Neural crest cell (in vitro differentiated cells): ENCODE measurements at places on chromosomes 12 and 14.

- no peaks in the 10 kb centered on the region for H3K36me3 ChIP-seq
- no peak for DNase-seq
- no peak overlapping the region for H3K4me3 ChIP-seq
- H3K27ac ChIP-seq: no peak overlapping the region
Observed at GRCh38 chr14:70879448-70879847, 27.8 kb upstream of the PCNX1 start.

DNA sequence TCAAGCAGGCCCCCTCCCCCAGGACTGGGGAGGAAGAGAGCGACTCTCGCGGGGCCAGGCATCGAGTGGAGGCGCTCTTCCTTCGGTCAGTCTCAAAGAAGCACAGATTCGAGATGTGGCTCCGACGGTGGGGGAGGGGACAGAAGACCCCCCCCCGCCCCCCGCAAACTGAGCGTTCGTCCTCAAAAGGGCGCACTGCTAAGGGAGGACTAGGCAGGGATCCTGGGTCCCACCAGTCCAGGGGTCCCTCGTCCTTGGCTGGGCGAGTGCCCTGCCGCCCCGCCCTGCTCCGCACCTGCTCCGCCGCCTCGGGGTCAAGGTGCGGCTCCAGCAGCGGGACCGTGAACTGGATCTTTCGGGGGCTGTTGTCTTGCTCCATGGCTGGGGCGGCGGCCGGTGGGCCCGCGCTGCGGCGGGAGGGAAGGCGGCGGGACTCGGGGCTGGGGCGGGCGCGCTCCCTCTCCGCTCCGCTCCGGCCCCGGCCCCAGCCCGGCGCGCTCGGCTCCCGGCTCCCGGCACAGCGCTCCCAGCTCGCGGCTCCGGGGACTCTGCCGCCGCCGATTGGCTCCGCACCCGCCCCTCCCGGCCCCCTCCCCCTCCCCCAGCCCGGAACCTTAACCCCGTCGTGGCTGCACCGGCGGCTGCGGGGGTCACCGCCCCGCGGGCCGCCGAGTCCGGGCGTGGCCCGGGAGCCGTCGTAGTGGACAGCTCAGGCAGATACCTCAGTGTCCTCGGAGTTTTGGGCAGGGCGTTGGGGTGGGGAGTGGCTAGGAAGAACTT lies at the start of gene PPP1R1A:
Gene PPP1R1A (minus strand): TSS at position 550 of the 780 bp plus-strand sequence. CDS start 171 bp downstream, at position 379.
- peaks cover 54% of the 10 kb centered on the region for H3K27me3 ChIP-seq
- no peak for DNase-seq
- peaks cover 35% of the 10 kb centered on the region for H3K4me1 ChIP-seq
- H3K36me3 ChIP-seq: no peaks in the 10 kb centered on the region
- H3K27ac ChIP-seq: no peak within 1 kb of the TSS

GRCh38 chr14:81534510-81535074 lies 939 bp upstream of the SEL1L start:
- no peak overlapping the region for H3K27ac ChIP-seq
- peaks cover 28% of the 10 kb centered on the region for H3K4me1 ChIP-seq
- no peaks in the 10 kb centered on the region for H3K27me3 ChIP-seq
- DNase-seq: no peak
- H3K36me3 ChIP-seq: no peaks in the 10 kb centered on the region

DNA sequence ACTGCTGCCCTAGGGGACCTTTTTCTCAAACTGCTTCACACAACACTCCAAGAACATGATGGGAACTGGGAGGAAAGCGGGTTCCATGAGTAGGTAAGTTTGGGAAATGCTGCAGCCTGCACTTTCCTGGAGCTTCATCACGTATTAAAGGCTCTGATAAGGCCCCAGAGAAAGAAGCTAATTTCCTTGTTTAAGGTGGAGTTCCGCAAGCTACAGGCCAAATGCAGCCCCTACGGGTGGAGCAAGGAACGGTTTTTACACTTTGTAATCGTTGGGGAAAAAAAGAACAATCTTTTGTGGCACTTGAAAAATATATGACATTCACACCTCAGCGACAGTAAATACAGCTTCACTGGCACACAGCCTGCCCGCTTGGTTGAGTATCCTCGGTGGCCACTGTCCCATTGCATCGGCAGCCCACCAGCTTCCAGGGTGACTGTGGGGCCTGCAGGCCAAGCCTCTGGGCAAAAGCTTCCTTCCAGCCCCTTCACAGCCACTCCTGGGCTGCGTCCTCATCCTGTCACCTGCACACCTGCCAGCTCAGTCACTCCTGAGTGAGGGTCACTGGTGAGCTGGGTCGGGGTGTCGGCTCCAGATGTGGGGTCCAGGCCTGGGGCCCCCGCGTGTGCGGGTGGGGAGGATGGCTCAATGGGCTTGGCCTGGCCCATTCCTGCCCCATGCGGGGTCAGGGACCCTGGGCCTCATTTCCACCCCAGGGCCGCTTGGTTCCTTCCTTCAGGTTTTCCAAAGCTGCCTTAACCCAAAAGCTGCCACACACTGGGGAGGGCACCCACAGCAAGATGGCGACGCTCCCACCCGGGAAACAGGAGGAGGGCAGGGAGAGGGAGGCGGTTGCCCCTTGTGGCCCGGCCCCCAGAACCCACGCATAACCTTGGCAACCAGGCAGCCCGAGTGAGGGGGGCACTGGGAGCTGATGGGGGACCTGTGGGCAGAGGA lies 2.4 kb downstream of the AMN start:
- H3K4me3 ChIP-seq: no peak overlapping the region
- H3K27ac ChIP-seq: no peak overlapping the region
- H3K27me3 ChIP-seq: peaks cover 42% of the 10 kb centered on the region
- peaks cover 6% of the 10 kb centered on the region for H3K4me1 ChIP-seq
- no peak for DNase-seq

- no peak overlapping the region for H3K4me3 ChIP-seq
- no peak overlapping the region for H3K27ac ChIP-seq
- H3K27me3 ChIP-seq: peaks cover 57% of the 10 kb centered on the region
- no peaks in the 10 kb centered on the region for H3K36me3 ChIP-seq
Observed at GRCh38 chr12:113043240-113043639, 13.3 kb upstream of the DTX1 start.

DNA sequence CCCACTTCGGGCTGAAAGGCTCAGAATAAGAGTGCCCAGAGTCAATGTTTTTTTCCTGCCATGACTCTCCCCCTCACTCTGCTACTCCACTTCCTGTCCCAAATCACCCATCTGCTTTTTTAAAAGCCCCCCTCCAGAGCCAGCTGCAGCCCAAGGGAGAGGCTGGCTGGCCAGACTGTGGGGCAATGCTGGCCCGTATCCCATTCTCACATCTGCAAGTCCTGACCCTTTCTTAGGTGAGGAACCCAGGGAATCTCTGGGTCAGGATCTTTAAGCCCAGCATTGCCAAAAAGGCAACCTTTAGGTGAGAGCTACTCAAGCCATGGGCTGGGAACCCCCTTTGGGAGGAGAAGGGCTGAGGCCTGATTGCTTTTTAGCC lies 1.7 kb upstream of the ITGA5 start:
- no peak overlapping the region for H3K27ac ChIP-seq
- H3K4me3 ChIP-seq: peak overlapping the region; percentile 92
- DNase-seq: no peak
- H3K4me1 ChIP-seq: peaks cover 31% of the 10 kb centered on the region
- no peaks in the 10 kb centered on the region for H3K36me3 ChIP-seq
- peaks cover 46% of the 10 kb centered on the region for H3K27me3 ChIP-seq

DNA sequence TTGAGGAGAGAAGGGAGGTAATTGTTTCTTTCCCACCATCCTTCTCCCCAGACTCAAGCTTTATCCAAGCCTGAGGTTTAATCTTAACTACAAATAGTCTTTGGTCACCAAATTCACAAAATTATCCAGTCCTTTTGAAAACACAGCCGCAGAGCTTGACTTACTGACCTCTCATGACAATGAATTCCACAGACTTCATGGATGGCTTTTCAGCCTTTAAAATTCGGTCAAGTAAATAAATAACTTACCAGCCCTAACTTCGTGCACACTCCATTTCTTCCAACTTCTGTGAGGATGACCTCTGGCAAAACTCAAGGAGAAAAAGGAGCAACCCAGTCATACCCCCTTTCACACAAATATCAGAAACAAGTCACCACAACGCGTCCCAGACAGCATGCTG lies 137.0 kb upstream of the CDKN3 start:
- no peaks in the 10 kb centered on the region for H3K27me3 ChIP-seq
- H3K27ac ChIP-seq: peak overlapping the region; percentile 24
- H3K4me1 ChIP-seq: peaks cover 42% of the 10 kb centered on the region
- no peak for DNase-seq

- peaks cover 39% of the 10 kb centered on the region for H3K4me1 ChIP-seq
- H3K4me3 ChIP-seq: no peak overlapping the region
- no peak for DNase-seq
- no peak overlapping the region for H3K27ac ChIP-seq
Observed at GRCh38 chr12:111067498-111067897, 147.1 kb upstream of the MYL2 start.

DNA sequence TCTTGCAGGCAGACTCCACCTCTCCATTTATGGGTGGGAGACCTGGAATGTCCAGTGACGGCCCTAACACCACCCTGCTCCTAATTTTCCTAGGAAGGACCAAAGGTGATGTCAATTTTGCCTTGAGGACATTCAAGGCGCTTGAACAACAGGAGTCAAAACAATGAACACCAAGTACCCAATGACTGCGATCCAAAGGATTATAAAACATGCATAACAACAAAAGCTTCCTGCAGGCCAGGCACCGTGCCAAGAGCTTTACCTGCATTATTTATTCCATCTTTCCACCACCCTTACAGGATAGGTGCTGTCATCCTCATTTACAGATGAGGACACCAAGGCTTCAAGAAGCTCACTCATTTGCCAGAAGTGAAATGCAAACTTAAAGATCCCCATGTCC lies 15.2 kb upstream of the FOXN3 start:
- no peaks in the 10 kb centered on the region for H3K27me3 ChIP-seq
- no peak overlapping the region for H3K27ac ChIP-seq
- H3K36me3 ChIP-seq: peaks cover 2% of the 10 kb centered on the region

DNA sequence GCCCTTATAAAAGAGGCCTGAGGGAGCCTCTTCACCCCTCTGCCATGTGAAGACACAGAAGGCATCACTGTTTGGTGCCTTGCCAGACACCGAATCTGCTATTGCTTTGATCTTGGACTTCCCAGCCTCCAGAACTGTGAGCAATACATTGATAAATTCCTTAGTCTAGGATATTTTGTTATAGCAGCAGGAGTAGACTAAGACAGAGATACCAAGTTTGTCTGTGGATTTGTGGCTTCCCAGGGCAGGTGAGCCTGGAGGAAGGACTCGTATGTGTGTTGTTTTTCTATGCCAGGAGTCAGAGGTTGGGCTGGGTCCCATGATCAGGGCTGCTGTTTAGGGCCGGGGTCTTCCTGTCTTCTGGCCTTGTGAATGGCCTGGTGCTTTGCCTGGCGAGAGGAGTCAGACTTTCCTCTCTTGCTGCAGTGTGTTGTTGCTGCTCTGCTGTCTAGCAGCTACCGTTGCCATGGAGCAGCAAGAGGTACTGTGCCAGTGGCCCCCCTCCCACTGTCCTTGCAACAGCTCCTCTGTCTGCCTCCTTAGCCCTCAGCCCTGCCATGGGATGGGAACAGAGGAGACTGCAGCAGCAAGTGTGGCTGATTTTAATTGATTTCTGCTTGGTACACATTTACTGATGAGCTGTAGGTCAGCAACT lies 111.2 kb downstream of the CHST11 start:
- H3K27me3 ChIP-seq: no peaks in the 10 kb centered on the region
- no peak overlapping the region for H3K27ac ChIP-seq
- no peak for DNase-seq

GRCh38 chr14:70180718-70181117 lies 8.0 kb downstream of the SLC8A3 start:
- no peaks in the 10 kb centered on the region for H3K36me3 ChIP-seq
- no peak overlapping the region for H3K4me3 ChIP-seq

DNA sequence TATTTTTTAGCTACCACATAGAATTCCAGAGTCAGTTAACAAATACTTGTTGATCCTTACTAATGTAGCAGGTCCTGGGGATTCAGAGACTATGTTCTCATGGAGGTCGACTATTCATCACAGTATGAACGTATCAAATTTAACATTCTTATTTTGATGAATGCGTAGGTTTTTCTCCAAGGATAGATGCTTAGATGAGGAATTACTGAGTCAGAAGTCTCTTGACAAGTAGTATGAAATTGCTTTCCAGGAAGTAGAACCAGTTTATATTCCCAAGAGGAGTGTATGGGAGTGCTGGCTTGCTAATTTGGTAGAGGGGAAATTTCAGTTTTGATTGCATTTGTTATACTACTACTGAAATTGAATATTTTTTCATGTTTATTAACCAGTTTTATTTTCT lies 42.8 kb upstream of the CRADD start:
- no peak overlapping the region for H3K27ac ChIP-seq
- no peaks in the 10 kb centered on the region for H3K36me3 ChIP-seq
- DNase-seq: no peak
- peaks cover 19% of the 10 kb centered on the region for H3K4me1 ChIP-seq
- peaks cover 3% of the 10 kb centered on the region for H3K27me3 ChIP-seq

GRCh38 chr12:47820631-47821345 lies 1.1 kb upstream of the HDAC7 start:
- peak overlapping the region; percentile 98 for H3K4me3 ChIP-seq
- no peaks in the 10 kb centered on the region for H3K36me3 ChIP-seq
- peak; percentile 79 for DNase-seq
- H3K27me3 ChIP-seq: no peaks in the 10 kb centered on the region
- H3K4me1 ChIP-seq: peaks cover 74% of the 10 kb centered on the region
- peak overlapping the region; percentile 93 for H3K27ac ChIP-seq
